ENCODE measurements at places on chromosomes 5 and 9. TPM values are rescaled to one million over a fixed set of nuclear protein-coding genes. Genes with fewer than 3 reads are reported as not detected.

MYMK gene
- not detected for total RNA-seq

- H3K4me1 ChIP-seq = peaks cover under 1% of the 10 kb centered on the region
- no peaks in the 10 kb centered on the region for H3K36me3 ChIP-seq
- H3K27ac ChIP-seq = no peak overlapping the region
- H3K4me3 ChIP-seq = no peak overlapping the region
- no peak for DNase-seq
These were observed 394.8 kb downstream of the CSNK1G3 start for GRCh38 chr5:123906698-123907295.

- H3K36me3 ChIP-seq = no peaks in the 10 kb centered on the region
- H3K27ac ChIP-seq = no peak overlapping the region
- H3K27me3 ChIP-seq = no peaks in the 10 kb centered on the region
- DNase-seq = no peak
- peaks cover 15% of the 10 kb centered on the region for H3K4me1 ChIP-seq
These were observed 6.7 kb upstream of the ISL1 start for GRCh38 chr5:51376509-51376908.

COL27A1 gene
- total RNA-seq = 11.5 TPM

DNA sequence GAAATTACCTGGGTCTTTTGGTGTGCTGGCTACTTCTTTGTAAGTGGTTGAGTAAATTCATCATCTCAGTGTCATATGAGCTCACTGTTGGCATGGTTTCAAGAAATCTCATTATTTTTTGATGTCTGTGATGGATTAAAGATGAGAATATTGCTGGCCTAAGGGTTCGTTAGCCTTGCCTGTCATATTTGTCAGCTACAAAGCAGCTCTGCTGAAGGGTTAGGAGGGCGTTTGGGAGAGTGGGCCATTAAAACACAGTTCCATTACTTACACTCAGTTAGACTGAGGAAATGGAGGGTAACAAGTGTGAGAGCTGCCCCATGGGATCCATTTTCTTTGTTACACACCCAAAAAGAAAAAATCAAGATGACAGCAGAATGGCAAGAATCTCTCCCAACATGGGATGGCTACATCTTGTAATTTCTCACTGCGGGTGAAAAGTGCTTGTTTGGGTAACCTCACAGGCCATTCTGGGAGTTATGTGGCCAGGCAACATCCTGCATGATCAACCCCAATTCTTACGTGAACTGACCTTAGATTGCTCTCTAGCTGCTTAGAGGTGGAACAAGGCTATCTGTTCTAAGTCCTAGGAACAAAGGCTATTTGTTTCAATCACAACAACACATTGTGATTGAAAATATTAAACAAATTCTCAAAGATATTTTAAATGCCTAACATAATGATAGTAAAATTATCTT is 609.5 kb upstream of the RGMB start:
- no peaks in the 10 kb centered on the region for H3K27me3 ChIP-seq
- no peak for DNase-seq
- no peaks in the 10 kb centered on the region for H3K4me1 ChIP-seq
- no peaks in the 10 kb centered on the region for H3K36me3 ChIP-seq
- H3K27ac ChIP-seq = no peak overlapping the region
- H3K4me3 ChIP-seq = no peak overlapping the region

DNA sequence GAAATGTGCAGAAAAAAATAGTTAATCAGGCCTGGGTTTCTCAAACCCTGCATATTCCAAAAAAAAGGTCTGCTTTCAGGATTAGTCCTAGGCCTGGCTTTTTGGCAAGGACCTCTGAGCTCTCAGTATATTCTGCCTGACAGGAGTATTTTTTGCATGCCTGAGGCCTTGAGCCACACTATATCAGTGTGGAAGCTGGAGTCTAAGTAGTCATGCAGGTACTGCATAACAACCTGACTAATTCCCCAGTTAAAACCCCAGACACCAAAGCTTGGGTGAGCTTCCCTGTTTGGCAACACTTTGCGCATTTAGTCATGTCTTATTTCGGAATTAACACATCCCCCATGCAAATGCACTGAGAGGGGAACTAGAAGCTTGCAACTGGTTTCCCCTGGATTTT is 359.5 kb downstream of the CETN3 start:
- no peak overlapping the region for H3K4me3 ChIP-seq
- H3K27ac ChIP-seq = no peak overlapping the region
- no peaks in the 10 kb centered on the region for H3K36me3 ChIP-seq
- H3K27me3 ChIP-seq = no peaks in the 10 kb centered on the region
- H3K4me1 ChIP-seq = no peaks in the 10 kb centered on the region

CLPTM1L gene
- total RNA-seq = 35.0 TPM

GRCh38 chr5:2914981-2915484 is 163.6 kb upstream of the IRX2 start:
- H3K4me3 ChIP-seq = no peak overlapping the region
- no peak for DNase-seq
- H3K27me3 ChIP-seq = no peaks in the 10 kb centered on the region
- no peaks in the 10 kb centered on the region for H3K4me1 ChIP-seq
- no peaks in the 10 kb centered on the region for H3K36me3 ChIP-seq

KIF4B gene
- total RNA-seq = not detected

ZNF454 gene
- 1.8 TPM for total RNA-seq

- no peaks in the 10 kb centered on the region for H3K4me1 ChIP-seq
- H3K27me3 ChIP-seq = no peaks in the 10 kb centered on the region
- H3K4me3 ChIP-seq = no peak overlapping the region
- DNase-seq = no peak
These were observed 716.3 kb downstream of the BRINP1 start for GRCh38 chr9:118652912-118653311.

PLPPR1 gene
- total RNA-seq = not detected

DNA sequence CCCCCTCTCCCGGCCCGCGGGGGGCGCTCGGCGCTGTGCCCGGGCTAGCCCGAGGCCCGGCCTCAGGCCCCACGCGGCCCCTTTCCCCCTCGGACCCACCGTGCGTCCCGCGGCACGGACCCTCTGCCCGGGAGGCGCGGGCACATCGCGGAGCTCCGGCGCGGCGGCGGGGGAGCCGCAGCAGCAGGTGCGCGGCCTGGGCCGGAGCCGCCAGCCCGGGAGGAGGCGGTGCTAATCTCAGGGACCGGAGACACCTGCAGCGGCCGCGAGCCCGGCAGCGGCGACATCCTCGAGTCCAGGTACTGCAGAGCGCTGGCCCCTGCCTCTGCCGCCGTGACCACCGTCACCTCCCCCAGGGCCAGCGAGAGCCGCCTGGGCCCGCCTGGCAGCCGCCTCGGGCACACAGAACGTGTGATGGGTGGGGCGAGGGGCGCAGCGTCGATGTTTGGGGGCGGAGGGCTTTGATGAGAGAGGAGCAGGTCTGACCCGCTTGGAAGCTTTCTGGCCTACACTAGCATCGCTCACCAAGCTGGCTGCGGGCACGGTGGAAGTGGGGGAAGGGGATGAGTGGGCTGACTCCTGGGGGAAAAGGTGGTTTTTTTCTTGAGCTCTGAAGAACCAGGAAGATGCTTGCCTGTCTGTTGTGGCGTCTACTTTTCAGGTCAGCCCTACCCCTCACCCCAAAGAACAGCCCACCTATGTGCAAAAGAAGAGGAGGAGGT is 524 bp downstream of the CYFIP2 start:
- no peaks in the 10 kb centered on the region for H3K36me3 ChIP-seq
- H3K27ac ChIP-seq = peak overlapping the region; percentile 90
- H3K4me1 ChIP-seq = peaks cover 36% of the 10 kb centered on the region
- peak; percentile 31 for DNase-seq
- no peaks in the 10 kb centered on the region for H3K27me3 ChIP-seq

GRCh38 chr9:107999011-107999410 is 509.4 kb upstream of the KLF4 start:
- H3K27ac ChIP-seq = no peak overlapping the region
- no peak for DNase-seq
- H3K4me1 ChIP-seq = no peaks in the 10 kb centered on the region
- no peaks in the 10 kb centered on the region for H3K27me3 ChIP-seq
- no peaks in the 10 kb centered on the region for H3K36me3 ChIP-seq

GRCh38 chr5:72441862-72442540 is 65.2 kb downstream of the ZNF366 start:
- no peak overlapping the region for H3K27ac ChIP-seq
- H3K4me3 ChIP-seq = no peak overlapping the region
- DNase-seq = no peak
- peaks cover 27% of the 10 kb centered on the region for H3K4me1 ChIP-seq
- H3K27me3 ChIP-seq = no peaks in the 10 kb centered on the region
- peaks cover 3% of the 10 kb centered on the region for H3K36me3 ChIP-seq

- H3K4me3 ChIP-seq = no peak overlapping the region
- H3K27ac ChIP-seq = peak overlapping the region; percentile 87
- no peak for DNase-seq
- no peaks in the 10 kb centered on the region for H3K27me3 ChIP-seq
These were observed 20.2 kb downstream of the SLC22A5 start for GRCh38 chr5:132389585-132390286.

All from heart right ventricle (tissue), 16 donors.